ENCODE measurements at places on chromosomes 5 and 9.

DNA sequence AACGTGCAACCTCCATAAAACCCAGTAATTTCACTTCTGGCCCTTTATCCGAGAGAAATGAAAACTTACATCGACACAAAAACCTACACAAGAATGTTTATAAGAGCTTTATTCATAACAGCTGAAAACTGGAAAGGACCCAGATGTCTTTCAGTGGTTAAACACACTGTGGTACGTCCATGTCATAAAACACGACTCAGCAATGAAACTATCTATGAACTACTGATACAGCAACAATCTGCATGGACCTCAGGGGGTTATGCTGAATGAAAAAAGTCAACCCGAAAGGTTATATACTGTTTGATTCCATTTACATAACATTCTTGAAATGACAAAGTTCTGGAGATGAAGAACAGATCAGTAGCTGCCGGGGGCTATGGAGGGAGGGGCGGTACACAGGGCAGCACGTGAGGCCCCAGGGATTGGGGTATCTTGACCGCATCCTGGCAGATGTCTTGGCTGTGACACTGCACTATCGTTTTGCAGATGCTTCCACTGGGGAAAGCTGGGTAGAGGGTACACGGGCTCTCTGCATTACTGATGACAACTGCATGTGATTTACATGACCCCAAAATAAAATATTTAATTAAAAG, 4.1 kb downstream of the CCDC127 start:
- no peak for DNase-seq

GRCh38 chr9:83623679-83624076, 735 bp downstream of the IDNK start:
- no peak for DNase-seq

DNA sequence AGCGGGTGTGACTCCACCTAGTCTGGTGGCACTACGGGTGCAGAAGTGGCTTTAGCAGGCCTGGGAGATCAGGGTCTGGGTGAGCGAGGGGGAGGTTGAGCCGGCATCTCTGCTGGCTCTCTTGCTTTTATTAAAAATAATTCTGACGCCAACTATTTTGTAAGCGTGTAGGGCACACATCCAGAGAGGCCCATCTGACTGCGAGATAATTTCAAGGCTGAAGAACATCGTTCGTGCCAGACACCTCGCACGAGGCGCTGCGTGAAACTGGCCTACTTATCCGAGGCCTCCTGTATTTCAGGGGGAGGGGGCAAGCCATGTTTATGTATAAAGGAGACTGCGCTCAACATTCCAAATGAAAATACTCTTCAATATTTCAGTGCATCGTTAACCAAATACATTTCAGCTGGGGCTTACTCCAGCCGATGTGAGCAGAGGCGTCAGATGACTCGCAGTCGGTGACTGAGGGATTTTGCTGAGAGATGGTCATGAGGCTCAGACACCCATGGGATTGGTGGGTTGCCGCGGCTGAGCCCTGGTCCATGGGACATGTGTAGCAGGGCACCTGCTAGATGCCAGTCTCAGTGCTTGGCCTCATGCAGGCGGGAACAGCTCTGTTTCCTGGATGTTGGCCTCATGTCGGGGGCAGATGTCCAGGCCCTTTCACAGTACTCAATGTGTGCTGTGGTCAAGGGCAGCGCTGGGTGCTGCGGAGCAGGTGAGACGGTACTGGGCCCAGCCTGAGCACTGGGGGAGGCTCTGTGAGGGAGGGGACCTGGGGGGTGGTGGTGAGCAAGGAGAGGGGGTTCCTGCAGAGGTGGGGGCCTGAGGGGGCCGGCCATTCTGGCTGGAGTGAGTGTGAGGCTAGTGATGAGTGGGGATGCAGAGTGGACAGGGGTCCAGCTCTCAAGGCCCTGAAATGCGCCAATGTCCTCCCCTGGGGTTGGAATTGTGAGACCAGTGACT, 201.5 kb downstream of the DAB2IP start:
- DNase-seq, result no peak

- no peak for DNase-seq
These were observed 253.8 kb downstream of the EBF1 start for GRCh38 chr5:158845941-158846340.

- DNase-seq, result no peak
These were observed 132.9 kb downstream of the ADAMTSL1 start for GRCh38 chr9:18606846-18607245.
